NCI-H2081 treated with DMSO at 0.1 percent for 48 hours (cell line): ENCODE measurements at places on chromosomes 3 and 15.

DNA sequence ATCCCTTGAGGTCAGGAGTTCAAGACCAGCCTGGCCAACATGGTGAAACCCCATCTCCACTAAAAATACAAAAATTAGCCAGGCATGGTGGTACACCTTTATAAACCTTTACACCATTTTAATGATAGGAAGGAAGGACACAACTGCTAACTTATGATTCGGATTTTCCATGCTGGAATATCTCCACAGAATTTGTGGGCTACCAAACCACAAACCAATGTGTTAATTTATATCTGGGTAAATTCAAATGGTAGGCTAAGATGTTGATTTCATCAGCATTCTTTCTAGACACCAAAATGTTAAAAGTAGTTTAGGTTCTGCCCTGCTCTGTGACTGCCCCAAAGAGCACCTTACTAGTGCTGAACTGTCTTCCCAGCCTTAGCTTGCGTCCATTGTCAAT, 72.8 kb downstream of the POLQ start:
- no peak for DNase-seq

- DNase-seq, result no peak
Observed at GRCh38 chr3:122555275-122556071, 8.6 kb downstream of the PARP9 start.

- DNase-seq, result no peak
Observed at GRCh38 chr15:91186904-91187656, 87.0 kb downstream of the SV2B start.

- no peak for DNase-seq
Observed at GRCh38 chr15:33032053-33032452, 162.5 kb downstream of the FMN1 start.

GRCh38 chr3:98070840-98071239, 16.1 kb upstream of the OR5AC2 start:
- DNase-seq, result no peak
